Neuronal stem cell (in vitro differentiated cells): ENCODE measurements at places on chromosomes 12 and 14.

DNA sequence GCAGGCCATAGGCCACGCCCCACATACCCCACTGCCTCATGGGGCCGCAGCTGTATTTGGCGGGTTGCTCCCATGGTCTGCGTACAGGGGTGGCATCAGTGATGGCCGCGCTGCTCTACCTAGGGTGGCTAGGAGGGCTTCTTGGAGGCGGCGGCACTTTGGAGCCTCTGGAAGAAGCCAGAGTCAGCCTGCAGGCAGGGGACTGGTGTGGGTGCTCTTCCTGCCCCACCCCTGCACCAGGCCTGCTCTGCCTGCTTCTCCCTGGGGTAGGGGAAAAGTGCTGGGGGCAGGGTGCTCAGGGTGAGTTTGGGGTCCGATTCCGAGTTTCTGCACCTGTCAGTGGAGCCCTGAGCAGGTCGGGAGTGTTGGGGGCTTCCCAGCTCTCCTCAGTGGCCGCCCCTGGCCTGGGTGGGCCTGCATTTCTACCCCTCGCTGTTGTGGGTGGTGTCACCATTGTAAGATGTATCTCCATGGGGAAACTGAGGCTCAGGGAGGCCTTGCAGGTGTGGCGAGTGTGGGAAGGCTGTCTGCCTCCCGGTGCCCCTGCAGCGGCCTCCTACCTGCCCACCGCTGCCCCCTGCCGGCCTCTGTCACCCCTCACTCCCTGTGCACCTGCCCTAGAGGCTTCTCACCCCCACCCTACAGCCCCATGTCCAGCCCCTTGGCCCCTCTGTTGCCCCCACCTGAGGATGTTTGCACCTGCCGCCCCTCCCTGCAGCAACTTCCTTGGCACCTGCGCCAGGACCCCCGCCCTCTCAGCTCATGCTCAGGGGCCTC lies 5.5 kb downstream of the CEP170B start:
- H3K27ac ChIP-seq, result no peak overlapping the region
- H3K27me3 ChIP-seq, result no peaks in the 10 kb centered on the region
- H3K36me3 ChIP-seq, result no peaks in the 10 kb centered on the region
- no peak overlapping the region for H3K4me3 ChIP-seq

- no peak within 1 kb of the TSS for H3K27ac ChIP-seq
- H3K4me3 ChIP-seq, result peak within 1 kb of the TSS; percentile 57
- DNase-seq, result no peak
- H3K27me3 ChIP-seq, result peaks cover 9% of the 10 kb centered on the region
- H3K4me1 ChIP-seq, result peaks cover 7% of the 10 kb centered on the region
Measured at GRCh38 chr14:105180592-105181548, at the start of gene NUDT14. Gene NUDT14, minus strand, starts transcription at chr14:105181312. Its CDS starts 103 bp downstream, at chr14:105181209.

DNA sequence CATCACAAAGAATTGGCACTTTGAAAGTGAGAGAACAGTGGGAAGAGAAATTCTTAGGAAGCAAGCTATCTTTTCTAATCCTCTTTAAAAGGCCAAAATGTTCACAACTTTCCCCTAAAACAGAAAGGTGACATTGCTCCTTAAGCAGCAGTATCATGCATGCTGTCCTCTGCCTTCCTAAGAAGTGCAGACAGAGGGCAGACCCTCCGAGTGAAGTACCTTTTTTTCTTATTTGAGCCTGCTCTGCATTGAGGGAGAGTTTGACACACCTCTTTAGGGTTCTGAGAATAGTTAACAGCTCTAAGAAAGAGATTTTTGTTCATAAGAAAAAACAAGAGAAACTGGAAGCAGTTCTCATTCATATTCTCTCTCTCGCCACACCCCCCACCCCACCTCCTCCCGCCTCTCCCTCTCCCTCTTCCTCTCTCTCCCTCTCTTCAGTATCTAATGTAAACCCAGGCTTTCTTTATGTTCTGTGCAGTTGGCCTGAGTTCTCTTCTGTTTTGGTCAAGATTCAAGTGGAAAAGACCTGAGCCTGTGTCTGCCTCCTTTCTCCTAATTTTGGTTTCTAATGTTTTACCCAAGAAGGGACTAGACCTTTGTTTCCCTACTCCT lies 709.1 kb downstream of the DIO2 start:
- H3K27me3 ChIP-seq, result no peaks in the 10 kb centered on the region
- no peak overlapping the region for H3K4me3 ChIP-seq
- H3K27ac ChIP-seq, result no peak overlapping the region
- no peaks in the 10 kb centered on the region for H3K36me3 ChIP-seq
- no peak for DNase-seq

GRCh38 chr12:130714591-130715149 lies 1.4 kb downstream of the RIMBP2 start:
- no peak for DNase-seq
- H3K36me3 ChIP-seq, result no peaks in the 10 kb centered on the region
- H3K27me3 ChIP-seq, result peaks cover 60% of the 10 kb centered on the region
- peak overlapping the region; percentile 83 for H3K4me3 ChIP-seq

DNA sequence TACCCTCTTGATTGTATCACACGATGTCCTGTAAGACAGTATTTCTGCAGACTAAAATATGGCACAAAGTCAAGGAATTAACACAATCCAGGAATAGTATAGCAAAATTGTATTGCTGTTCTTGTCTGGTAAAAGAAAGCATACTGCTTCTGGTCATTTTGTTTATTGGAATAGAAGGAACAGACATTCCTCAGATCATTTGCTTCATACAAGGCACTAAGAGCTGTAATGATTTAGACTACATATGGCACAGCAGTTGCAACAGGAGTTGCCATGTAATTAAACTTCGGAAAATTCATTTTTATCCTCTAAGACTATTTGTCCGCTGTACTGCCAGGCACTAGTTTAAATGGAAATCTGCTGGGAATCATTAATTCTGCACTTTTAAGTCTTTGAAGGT lies 7.6 kb upstream of the KERA start:
- no peaks in the 10 kb centered on the region for H3K36me3 ChIP-seq
- no peaks in the 10 kb centered on the region for H3K27me3 ChIP-seq
- no peaks in the 10 kb centered on the region for H3K4me1 ChIP-seq
- no peak overlapping the region for H3K4me3 ChIP-seq
- H3K27ac ChIP-seq, result no peak overlapping the region

GRCh38 chr14:68076451-68076850 lies 256.9 kb downstream of the RAD51B start:
- H3K4me3 ChIP-seq, result no peak overlapping the region
- DNase-seq, result no peak
- H3K36me3 ChIP-seq, result no peaks in the 10 kb centered on the region
- no peaks in the 10 kb centered on the region for H3K27me3 ChIP-seq
- H3K4me1 ChIP-seq, result peaks cover 13% of the 10 kb centered on the region

DNA sequence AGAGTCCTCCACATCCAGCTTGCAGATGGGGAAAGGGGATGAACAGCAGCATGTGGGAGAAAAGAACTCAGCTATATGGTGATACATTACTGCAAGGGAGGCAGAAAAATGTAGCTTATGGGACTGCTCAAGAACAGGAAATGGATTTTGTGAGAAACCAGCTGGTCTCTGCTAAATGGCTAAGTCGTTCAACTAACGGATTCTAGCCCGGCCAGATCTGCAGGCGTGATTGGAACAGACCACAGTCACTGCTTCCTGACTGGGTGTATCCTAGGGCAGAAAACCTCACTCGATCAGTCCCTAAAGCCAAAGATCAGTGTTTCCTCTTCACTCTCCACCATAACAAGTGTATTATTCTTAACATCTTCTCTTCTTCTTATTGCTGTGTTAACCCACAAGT lies 8.1 kb upstream of the PTGDR start:
- H3K27me3 ChIP-seq, result no peaks in the 10 kb centered on the region
- DNase-seq, result no peak
- H3K4me3 ChIP-seq, result no peak overlapping the region
- H3K27ac ChIP-seq, result no peak overlapping the region
- no peaks in the 10 kb centered on the region for H3K36me3 ChIP-seq

DNA sequence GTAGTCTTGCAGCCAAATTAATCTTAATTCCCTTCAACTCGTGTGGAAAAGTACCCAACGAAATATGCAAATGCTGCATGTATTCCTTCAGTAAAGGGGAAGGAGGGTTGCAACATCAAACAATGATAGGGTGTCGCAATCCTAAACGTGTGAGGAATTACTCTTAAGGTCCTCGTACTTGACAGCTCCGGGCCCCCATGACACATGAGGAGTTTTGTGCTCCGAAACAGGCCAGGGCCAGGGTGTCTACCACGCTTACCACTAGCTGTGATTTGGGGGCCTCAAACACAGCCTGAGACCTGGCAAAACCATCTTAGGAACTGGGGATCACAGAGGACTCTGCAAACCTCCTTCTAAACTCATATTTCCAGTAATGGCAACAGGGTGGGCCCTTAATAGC lies 20.4 kb downstream of the FOS start:
- no peaks in the 10 kb centered on the region for H3K27me3 ChIP-seq
- H3K4me3 ChIP-seq, result no peak overlapping the region
- H3K27ac ChIP-seq, result no peak overlapping the region
- H3K4me1 ChIP-seq, result peaks cover 7% of the 10 kb centered on the region
